ENCODE measurements at places on chromosomes 4 and X.

GRCh38 chr4:94570558-94570957 lies 118.8 kb downstream of the PDLIM5 start:
- DNase-seq, result no peak

DNA sequence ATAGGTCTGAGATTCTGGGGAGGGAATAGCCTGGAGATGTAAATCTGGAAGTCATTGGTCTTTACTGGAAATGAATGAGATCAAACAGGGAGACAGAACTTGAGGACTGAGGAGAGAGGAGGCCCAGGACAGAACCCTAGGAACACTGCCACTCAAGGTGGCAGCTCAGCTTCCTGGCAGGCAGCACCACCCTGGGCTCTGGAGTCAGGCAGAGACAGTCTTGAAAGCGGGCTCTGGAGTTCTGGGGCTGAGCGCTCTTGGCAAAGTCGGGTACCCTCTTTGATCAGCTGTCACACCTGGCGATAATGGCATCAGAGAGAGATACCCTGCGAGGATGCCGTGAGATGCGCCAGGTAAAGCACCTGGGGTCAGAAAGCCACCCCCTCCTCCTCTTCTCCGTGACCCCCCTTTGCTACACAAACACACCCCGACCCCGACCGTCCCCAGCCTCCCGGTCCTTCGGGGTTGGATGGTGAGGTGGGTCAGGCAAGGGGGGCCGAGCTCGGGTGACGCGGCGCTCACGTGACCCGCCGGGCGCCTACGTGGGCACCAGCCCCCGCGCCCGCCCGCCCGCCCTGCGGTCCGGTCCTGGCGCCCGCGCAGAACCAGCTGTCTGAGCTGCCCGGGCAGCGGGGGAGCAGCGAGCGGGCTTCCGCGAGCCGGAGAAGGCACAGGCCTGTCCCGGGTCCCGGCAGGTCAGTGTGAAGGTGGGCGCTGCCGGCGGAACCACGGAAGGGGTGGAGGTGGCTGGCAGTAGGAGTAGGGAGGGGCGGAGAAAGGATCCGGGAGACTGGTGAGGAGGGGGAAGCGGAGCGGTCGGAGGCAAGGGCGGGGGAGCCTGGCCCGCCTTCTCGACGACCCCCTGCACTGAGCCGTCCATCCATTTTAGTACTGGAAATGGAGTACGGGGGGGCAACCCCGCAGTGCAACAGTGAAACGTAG lies at the start of gene TCEAL3:
TSS of gene TCEAL3 (plus strand) at position 600 of the 942 bp plus-strand sequence. CDS start 1,102 bp downstream, outside the sequence.
- no peak for DNase-seq

DNA sequence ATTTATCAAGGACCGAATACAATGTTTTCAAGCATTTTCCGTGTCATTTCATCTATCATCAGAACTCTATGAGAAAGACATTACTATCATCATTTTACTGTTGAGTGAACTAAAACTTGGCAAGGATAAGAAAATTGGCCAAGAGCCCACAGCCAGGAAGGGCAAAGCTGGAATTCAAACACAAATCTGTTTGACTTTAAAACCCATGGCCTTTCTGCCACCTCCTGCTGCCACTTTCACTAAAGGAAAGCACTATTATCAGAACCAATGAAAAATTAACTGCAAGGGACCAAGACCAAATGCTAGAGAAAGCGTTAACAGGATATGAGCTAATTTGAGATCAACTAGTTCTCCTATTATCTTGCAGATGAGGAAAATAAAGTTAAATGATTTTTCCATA lies 2759.2 kb downstream of the ARAP2 start:
- DNase-seq, result no peak

GRCh38 chr4:183505611-183506388 lies 942 bp downstream of the ING2 start:
- DNase-seq, result peak; percentile 81

GRCh38 chrX:130082244-130083106 lies 27.8 kb downstream of the ELF4 start:
- DNase-seq, result peak; percentile 54

DNA sequence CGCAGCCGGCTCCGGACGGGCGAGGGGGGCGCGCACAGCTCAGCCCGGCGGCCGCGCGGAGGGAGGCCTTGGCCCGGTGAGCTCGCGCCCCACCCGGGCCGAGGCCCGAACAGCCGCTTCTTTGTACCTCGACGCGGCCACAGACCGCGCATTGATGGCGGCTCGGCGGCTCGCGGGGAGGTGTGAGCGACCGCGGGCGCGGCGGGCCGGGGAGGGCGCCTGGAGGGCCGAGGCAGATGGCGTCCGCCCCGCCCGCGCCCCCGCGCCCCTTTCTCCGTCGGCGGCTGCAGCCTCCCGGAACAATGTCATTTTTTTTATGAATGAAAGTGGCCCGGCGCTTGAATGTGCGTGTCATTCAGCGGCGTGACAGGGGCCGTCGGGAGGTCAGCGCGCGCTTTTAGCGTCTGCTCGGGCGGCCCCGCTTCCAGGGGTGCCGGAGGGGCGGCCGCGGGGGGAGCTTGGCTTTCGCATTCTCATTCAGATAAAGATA lies 1.8 kb downstream of the FGFR3 start:
- no peak for DNase-seq

GRCh38 chrX:15864629-15865028 lies 10.0 kb upstream of the AP1S2 start:
- DNase-seq, result no peak

DNA sequence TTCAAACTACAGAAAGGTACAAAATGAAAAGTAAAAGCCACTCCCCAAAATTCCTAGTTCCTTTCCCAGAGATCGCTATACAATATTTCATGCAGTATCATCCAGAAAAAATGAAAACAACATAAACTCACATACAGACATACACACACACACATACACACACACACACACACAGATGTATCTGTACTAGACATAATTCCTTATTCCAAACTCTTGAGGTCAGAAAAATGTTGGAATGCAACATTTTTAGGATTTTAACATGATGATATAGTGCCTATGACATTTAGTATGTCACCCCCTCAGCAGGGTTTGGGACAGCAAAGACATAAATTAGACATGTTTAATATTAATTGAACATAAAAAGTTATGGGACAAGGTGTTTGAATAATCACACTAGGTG lies 73.4 kb upstream of the LHFPL1 start:
- DNase-seq, result no peak

- DNase-seq, result no peak
Observed at GRCh38 chrX:149611623-149612175, 16.6 kb upstream of the HSFX2 start.

GRCh38 chr4:6427439-6428090 lies 44.8 kb downstream of the PPP2R2C start:
- no peak for DNase-seq

- DNase-seq, result no peak
Observed at GRCh38 chr4:73070074-73070390, 516 bp upstream of the COX18 start.

DNA sequence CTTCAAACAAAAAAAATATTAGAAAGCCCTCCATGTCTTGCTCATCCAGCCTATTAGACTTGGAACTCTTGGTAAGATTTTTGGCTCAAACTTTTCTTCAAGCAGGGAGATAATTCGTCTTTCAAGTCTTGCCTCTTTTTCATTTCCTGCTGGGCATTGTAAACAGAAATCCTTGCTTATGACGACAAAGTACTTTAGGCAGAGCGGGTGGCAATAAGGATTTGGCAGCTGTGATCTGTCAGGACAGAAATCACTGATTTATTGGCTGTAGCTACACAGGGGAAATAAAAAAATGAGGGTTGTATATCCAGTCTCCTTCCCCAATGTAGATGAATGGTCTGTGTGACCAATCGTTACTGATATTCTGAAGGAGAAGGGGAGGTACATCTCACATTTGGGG lies 121.6 kb downstream of the SLC4A4 start:
- no peak for DNase-seq

DNA sequence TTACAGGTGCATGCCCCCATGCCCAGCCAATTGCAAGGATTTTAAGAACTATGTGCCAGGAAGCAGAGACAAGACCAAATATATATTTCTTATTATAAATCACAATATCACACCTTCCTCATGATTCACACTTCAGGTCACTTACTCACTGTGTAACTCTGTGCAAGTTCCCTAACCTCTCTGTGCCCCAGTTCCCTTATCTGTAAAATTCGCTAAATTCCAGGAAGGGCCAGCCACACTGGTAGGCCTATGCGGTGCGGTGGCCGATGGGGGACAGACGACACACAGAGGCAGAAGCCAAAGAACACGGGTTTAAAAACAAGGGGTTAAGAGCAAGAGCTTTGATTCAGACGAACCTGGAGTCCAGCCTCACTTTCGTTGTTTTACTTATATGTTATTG lies 2.8 kb downstream of the TRIM2 start:
- DNase-seq, result no peak

DNA sequence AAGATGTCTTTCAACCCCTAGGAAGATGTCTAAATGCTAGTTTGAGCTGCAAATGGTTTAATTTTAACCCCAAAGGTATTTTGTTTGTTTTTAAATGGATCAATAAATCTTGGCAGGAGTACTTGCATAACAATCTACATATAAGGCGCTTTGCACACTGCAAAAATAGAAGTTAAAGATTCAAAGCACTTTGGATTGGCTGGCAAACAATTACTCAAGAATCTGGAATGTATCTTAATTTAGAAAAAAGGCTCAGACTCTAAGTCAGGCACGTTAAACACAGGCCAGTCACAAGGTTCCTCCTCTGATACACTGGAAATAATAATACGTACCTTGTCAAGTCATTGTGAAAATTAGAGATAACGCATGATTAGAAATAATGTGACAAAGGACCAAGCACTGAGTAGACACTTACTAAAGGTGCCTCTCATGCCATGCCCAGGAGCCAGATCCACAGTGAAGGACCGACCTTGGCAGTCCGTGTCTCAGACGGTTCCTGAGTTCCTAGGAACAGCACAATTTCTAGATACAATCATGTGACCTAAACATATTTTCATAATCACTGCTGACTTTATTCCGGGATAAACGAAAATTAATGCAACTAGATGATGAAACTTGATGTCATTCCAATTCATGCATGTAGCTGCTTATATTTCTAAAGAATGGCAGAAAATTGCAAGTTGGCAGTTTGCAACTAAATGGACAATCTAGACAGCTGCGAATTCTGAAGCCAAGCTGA lies 49.6 kb downstream of the PROM1 start:
- DNase-seq, result no peak

- DNase-seq, result no peak
Observed at GRCh38 chrX:7586126-7586525, 256.8 kb upstream of the VCX start.

DNA sequence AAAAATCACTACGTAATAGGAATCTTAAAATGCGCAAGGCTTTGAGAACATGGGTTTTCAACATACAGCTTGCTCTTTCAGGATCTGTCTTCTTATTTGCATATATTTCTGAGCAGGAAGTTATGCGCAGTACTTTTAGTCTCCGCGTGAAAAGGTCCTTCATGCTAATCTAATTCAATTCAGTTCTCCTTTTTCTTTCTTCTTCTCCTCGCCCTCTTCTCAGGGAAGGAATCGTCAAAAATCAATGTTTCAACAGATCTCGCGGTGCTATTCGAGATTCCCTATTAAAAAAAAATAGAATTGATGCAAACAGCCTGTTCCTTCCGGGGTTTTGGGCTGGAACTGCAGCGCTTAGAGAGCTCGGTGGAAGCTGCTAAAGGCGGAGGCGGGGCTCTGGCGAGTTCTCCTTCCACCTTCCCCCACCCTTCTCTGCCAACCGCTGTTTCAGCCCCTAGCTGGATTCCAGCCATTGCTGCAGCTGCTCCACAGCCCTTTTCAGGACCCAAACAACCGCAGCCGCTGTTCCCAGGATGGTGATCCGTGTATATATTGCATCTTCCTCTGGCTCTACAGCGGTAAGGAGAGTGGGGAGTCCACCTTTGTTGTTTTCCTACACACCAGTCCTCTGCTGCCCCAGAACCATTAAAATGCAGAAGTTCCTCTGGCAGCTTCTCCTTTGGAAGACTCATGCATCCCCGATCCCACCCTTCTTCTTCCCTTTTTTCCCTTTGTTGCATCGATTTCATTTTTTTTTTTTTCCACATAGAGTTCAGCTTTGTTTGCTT lies at the start of the genes HMGN5 and SH3BGRL:
TSS of gene HMGN5 (minus strand) at position 243 of the 785 bp plus-strand sequence. CDS start 80,364 bp downstream, outside the sequence.
TSS of gene SH3BGRL (plus strand) at position 432 of the 785 bp plus-strand sequence. CDS start at position 531, 99 bp downstream.
- peak; percentile 48 for DNase-seq

- DNase-seq, result no peak
Observed at GRCh38 chr4:47468706-47469365, 5.3 kb upstream of the COMMD8 start.

DNA sequence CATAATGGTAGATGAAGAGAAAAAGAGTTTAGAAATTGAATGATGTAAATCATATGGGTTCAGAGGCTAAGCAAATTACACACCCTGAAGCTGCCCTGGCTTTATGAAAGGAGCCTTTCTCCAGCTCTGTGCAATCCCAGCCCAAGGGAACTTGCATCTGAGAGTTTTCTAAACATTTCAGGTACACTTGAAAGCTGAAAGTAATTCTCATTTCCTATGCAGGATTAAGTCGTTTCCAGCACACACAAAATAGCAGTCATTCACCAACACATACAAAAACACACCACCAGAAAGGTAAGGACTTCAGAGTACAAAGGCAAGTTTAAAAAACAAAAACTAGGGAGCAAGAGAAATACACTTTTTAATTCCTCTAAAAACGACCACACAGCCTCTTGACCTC lies 1.7 kb downstream of the PDGFC start:
- DNase-seq, result no peak

GRCh38 chr4:1414831-1415680 lies 8.8 kb upstream of the NKX1-1 start:
- no peak for DNase-seq

GRCh38 chrX:22249371-22249770 lies 23.3 kb upstream of the CBLL2 start:
- DNase-seq, result no peak

DNA sequence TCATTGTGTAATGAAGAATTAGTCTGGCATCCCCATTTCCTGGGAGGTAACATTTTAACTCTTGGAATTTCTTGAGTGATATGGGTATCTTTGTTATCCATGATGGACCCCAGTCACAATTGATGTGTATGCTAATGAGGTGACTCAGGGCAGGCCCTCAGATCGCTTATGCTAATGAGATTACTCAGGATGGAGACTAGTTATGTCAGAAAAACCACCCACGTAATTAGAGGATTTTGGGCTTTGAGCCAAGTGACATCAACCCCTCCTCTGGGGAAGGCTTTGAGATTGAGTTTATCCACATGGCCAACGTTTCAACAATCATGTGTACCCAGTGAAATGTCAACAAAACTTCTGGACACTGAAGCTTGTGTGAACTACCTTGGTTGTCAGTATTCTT lies 772.7 kb downstream of the STPG2 start:
- no peak for DNase-seq

DNA sequence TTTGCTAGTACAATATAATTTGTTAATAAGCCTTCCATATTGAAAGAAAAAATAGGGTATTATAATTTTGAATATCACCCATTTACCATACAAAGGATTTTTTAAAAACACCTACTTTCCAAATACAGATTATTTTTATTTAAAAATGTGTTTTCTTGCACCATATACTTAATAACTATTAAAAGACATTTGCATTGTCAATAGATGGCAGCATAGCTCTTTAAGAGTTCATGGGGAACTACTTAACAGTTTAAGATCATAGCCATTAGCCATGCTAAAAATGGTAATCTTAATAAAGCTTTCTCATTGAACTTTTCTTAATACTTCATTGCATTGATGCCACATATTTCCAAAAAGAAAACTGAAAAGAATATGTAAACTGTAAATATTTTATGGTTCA lies 1995.9 kb downstream of the C4orf33 start:
- no peak for DNase-seq

GRCh38 chrX:63428348-63428747 lies 77.2 kb upstream of the SPIN4 start:
- no peak for DNase-seq

- DNase-seq, result no peak
Observed at GRCh38 chrX:125947501-125947900, 218.6 kb downstream of the DCAF12L2 start.
